Mammary epithelial cell (primary cell): ENCODE measurements at places on chromosomes 13 and 19. TPM values are rescaled to one million over a fixed set of nuclear protein-coding genes. Genes with fewer than 3 reads are reported as not detected.

Gene RXFP2
- not detected for total RNA-seq

DNA sequence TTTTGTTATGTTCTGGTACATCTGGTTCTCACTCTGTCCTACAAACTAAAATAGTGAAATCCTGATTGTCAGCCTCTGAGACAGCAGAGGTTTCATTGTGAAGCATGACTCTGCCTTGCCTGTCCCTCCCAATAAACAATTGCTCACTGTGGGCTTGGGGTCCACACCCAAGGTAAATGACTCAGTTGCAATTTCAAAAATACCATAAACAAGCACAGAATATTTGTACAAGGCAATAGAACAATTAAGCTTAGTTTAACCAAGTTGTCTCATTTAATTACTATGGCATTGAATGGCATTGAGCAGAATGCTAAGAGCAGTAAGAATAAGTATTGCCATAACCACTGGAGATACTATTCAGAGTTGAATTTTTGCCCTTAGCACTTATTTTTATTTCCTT is 353.6 kb downstream of the SPRY2 start:
- DNase-seq, result peak; percentile 95

- peak; percentile 58 for DNase-seq
These were observed 692 bp upstream of the ZNF580 start for GRCh38 chr19:55640043-55640576.

GRCh38 chr13:73340069-73340468 is 281.3 kb downstream of the KLF5 start:
- DNase-seq, result peak; percentile 33

Gene CRLF1
- 4.8 and 7.1 TPM in 2 replicates for total RNA-seq

Gene PCDH20
- total RNA-seq, result not detected in 2 replicates

Gene FAM83E
- 2.7 and 3.2 TPM in 2 replicates for total RNA-seq

DNA sequence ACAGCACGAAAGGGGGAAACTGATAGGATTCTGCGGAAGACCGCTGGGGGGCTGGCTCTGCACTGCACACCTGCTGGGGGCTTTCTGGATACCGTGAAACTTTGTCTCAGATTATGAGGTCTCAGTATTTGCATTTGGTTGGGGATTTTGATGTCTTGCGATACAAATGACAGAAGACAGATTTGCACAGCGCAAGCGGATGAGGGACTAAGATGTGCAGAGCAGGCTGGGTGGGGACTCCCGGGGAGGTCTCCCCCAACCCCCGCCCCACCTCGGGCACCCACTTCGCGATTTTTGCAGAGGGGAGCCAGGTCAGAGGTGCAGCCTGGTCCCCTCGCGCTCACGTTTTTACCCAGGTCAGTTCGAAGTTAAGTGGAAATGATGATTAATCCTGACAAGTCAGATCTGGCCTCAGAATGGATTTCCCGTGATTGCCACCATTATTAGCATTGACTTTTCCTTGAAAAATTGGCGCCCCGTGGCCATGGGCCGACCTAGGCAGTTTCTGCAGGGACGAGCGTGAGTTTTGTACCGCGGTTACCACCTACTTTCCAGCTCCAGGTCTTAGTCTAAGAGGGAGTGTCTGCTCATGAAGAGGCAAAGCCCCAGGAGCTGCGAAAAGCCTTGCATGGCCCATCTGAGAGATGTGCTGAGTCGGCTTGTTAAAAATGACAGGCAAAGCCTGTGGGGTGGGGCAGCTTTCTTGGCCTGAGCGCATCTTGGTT is 1.3 kb upstream of the GJB2 start:
- peak; percentile 37 for DNase-seq

Gene PSG2
- total RNA-seq, result not detected

DNA sequence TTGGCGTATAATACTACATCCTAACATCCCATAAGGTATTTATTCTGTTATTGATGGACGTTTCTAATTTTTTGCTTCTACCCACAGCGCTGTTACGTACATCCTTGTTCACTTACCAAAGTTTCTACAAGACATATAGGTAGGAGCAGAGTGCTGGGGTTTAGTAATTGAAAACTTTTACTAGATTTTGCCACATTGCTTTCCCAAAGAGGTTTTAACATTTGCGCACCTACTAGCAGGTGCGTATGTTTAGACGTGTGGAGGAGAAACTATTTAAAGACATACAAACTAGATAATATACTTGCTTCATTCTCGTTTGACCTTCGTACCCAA is 559 bp upstream of the RPL21 start:
- DNase-seq, result no peak

Gene PSG6
- total RNA-seq, result 0.75 and 1.2 TPM in 2 replicates

- DNase-seq, result no peak
These were observed 516.8 kb downstream of the OLFM4 start for GRCh38 chr13:53545340-53545941.

Gene ZNF773
- 18.7 TPM for total RNA-seq

Gene GRIN3B
- 0.67 TPM for total RNA-seq

Gene LILRB3
- not detected in 2 replicates for total RNA-seq

DNA sequence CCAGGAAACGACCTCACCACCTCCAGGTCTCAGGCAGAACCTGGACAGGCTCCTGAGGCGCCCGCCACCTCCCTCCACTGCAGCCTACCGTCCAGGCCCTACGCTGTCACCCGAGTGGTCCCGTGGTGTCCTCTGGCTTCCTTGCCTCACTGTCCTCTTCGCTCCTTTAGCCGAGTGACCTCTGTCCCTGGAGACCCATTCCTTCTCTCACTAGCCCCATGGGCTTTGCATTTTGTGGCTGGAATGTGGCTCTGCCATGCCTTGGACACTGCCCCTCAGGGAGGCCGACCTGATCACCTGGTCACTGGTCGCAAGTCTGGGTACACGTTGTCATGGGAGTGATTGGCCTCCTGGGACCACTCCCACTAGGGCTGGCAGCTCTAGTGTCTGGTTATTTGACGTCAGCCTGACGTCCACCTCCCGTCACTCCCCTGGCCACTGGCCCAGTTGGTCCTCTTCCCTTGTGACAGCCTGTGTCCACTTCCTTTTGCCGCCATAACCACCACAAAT is 17.9 kb downstream of the SLC25A42 start:
- DNase-seq, result no peak

GRCh38 chr19:33464733-33465115 is 56.9 kb downstream of the PEPD start:
- no peak for DNase-seq
